Body of pancreas (tissue), 4 donors: ENCODE measurements at places on chromosomes 5 and 9.

GRCh38 chr5:57033503-57033902 is 81.6 kb upstream of the MIER3 start:
- no peak for DNase-seq

- DNase-seq: no peak
Measured at GRCh38 chr5:177440211-177440989, 6.2 kb upstream of the PRR7 start.

GRCh38 chr9:35907711-35908503 is 1.4 kb upstream of the SPAAR start:
- DNase-seq: peak; percentile 75

DNA sequence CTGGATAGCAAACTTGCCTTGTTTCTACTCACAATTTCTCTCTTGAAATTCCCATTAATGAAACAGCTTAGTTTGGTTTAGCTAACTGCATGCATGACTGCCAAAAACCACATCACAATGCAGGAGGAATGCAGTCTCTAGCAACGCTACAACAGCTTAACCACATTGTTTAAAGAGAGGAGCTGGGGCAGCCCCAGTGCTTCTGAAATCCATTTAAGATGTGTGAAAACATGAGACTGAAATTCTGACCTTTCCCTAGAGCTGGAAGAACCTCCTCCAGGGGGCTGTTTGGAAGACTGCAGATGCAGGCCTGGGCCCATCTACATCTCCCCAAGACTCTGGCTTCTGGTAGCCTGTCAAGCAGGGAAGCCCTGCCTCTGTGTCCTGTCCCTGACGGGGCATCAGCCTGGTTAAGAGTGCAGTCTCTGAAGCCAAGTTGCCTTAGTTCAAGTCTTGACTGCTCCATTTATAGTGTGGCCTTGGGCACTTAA is 157.1 kb downstream of the ZNF462 start:
- no peak for DNase-seq

DNA sequence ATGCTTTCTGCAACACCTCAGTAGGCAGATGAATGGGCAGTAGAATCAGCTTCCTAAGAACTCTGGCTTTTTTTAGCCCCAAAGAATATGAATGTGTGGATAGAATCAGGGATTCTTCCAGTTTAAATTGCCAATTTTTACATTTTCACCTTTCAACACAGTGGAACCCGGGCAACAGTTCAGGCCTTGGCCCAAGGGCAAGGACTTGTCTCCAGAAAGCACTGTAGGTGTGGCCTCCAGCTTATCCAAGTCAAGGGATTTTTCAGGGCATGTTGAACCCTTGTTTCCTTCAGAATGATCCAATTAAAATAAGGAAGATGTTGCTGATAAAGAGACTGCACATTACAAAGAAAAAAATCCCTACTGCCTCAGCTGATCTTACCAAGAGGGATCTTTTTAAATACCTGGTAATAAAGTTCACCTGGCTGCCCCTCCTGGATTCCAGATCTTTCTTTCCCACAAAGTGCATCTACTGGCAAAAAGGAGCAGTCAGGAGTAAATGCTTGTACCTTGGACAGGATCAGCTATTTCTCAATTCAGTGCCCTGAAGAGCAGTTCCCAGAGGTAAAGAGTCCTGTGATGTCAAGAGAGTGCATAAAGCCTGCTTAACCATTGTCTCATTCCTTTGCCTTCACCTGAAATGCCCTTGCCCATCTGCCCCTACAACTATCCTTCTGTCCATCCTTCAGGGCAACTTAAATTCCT is 80.1 kb upstream of the PLPP6 start:
- no peak for DNase-seq

DNA sequence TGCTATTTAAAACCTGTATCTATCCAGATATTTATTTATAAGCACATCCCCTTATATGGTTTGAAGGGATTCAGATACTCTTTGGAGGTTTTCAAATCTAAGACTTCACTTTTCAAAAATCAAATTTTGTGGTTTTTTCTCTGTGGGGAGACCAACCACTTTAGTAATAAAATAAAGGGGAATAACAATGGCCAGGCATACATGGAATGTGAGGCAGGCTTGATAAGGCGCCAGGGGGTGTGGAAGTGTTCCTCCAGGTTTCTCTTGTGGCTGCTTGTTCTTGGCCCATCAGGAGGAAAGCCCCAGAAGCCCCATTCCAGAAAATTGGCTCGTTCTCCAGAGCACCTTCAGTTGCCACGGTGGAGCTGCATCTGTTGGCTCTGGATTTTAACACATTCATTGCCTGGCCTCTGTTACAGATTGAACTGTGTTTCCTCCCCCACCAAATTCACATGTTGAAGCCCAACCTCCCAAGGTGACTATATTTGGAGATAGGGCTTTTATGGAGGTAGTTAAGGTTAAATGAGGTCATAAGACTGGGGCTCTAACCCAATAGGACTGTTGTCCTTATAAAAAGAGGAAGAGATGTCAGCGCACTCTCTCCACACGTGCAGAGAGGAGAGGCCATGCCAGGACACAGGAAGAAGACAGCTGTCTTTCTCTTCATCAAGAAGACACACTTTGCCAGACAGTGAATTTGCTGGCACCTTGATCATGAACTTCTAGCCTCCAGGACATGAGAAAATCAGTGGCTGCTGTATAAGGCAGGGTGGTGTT is 195.9 kb downstream of the TMEM38B start:
- DNase-seq: no peak

GRCh38 chr9:110049699-110050450 is 158.1 kb downstream of the C9orf152 start:
- peak; percentile 42 for DNase-seq

DNA sequence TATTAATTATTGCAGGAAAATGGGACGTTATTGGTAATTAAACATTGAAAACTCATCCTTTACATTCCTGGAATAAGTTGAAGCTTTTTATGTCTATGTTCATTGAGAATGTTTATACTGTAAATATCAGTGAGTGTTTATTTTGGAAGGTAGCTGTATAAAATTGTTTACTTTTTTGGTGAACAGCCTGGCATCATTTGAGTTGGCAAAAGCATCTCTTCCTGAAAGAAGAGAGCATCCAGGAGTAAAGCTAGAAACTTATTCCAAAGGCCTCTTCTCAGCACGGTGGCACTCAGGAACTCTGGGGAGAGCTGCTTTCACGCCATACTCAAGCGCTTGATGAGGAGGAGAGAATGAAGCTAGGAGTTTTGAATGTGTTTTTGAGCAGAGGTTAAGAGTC is 79.9 kb downstream of the GAPVD1 start:
- DNase-seq: no peak

DNA sequence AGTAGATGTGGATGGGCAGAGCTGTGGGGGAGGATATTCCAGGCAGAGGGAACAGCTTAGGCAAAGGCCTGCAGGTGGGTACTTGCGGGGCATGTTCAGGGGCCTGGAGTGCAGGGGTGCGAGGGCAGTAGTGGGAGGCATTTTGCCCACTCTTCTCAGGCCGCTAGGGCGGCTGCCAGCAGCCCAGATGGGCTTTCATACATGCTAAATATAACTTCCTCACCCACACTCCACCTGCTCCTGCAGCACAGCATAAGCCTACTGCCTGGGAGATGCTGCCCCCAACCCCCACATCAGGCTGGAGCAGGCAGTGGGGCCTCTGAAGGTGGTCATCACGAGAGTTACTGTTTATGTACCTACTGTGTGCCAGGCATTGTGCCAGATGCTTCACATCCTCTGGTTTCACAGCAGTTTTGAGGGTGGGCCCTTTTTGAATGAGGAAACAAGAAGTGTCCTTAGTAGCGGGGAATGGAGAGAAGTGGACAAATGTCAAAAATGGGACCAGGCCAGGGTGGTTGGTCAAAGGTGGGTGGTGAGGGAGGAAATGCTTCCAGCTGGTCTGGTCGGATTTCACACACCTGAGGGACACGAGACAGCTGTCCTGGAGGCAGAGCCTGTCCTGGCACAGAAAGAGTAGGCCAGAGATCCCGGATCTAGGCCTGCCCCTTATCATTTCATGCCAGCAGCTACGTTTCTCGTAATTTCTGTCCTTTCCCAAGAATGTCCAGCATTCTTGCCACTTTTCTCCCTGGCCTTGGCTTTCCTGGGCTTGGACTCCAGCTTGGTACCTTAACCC is 12.1 kb downstream of the RGS14 start:
- DNase-seq: peak; percentile 77

- peak; percentile 84 for DNase-seq
Measured at GRCh38 chr9:111525056-111525977, at the start of gene ZNF483. Gene ZNF483, plus strand, starts transcription at chr9:111525179. Its CDS starts 2,217 bp downstream, at chr9:111527396.

DNA sequence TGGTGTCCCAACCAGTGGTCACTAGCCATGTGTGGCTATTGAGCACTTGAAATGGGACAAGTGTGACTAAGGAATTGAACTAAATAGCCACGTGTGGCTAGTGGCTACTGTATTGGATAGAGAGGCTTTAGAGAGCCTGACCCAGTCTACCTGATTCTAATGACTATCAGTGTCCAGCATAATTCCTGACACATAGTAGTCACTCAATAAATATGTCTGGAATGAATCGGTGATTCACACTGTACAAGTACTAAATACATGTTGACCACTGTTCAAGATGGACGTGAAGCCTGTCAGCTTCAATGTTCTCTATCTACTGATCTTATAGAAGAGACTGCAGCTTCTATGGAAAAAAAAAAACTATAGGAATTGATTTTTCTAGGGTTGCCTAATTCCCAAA is 57.7 kb upstream of the MAST4 start:
- no peak for DNase-seq

GRCh38 chr9:4048441-4048840 is 251.4 kb downstream of the GLIS3 start:
- DNase-seq: no peak

DNA sequence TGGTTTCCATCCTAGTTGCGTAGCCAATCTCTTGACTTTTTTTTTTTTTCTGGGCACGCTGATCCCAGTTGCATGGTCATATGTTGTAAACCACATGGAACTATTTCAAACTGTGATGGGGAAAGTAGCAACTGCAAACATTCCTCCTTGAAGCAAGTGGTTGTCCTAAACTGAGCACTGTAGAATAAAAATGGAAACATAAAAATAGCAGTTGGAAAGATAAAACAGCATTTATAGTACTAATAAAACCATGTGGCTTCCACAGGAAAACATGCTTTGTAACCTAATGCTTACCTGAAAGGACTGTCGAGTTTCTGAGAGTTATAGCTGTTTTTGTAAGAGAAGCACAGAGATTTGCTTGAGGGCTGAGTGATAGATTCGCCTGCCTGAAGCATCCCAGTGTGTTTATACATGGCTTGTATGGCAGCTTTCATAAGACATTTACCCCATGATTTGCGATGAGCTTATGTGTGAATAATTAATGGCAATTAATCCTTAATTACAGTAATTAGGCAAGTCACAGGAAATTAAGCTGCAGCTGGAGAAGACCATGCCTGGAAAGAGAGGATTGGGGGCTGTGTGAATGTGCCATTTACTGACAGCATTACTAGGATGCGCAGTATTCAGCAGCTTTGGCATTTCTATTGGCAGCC is 136.5 kb downstream of the PBX3 start:
- DNase-seq: no peak

DNA sequence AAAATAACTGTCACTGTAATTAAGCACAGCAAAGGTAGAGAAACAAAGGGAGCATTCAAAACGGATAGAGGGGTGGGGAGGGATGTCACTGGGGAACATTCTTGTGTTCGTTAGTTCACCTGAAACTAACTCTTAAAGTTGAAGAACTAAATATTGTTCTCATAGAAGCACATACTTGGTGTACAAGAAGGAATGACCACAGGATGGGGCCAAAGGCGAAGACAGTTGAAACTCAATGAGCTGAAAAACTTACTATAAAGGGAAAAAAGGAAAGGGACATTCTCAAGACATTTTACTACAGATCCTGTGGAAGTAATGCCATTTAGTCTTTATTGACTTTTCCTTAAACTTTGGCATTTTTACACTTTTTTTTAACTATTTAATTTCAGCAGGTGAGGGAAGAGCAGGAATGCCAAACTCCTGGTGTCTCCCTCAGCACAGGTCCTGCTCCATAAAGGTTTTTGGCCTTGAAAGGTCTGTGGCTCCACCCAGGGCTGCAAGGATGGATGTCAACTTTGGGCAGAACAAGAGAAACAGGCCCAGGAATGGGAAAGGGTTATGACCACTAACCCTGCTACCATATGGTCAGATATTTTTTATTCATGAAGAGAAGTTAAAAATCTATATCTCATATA is 197.6 kb upstream of the RASA1 start:
- peak; percentile 31 for DNase-seq

DNA sequence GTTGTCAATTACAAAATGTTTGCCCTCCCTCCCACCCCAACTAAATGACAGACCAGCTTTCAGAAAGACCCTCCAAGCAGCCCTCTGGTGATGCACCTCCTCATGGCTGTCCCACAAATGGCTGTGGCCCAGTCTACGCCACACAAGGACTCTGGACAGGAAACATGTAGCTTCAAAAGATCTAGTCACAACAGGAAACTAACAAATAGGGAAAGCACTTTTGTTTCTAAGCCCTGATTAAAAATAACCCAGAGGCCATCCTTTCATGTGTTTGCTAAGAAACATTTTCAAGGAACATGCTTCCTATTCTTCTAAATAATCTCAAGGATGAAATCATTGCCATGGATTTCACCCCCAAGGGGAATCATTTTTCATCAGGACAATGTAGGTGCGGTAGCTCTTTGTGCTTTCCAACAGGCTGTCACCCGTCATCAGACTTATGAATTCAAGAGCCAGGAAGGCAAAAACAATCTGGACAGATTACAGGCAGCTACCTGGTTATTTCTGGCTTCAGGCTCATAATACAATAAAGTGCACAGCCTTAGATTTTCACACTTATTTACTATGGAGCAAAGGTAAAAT is 20.1 kb downstream of the PCSK1 start:
- DNase-seq: no peak

DNA sequence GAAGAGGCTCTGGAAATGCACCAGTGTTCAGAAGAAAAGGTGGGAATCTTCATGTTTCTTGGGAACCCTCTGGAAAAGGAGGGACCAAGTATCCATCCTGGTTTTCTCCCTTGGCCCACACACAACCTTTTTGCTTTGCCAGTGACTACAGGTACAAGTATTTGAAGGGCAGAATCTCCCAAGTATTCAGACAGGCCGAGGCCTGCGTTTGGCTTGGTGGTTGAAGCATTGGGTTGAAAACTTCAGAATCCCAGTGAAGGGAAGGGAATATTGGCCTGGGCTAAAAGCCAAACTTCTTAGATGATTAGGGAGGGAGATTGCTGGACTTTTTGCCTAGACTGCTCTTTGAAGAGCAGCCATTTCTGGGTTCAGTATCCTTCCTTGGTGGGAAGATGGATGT is 71.9 kb downstream of the UBAP1 start:
- DNase-seq: no peak

- peak; percentile 88 for DNase-seq
Measured at GRCh38 chr9:113620377-113621161, 157.0 kb downstream of the RGS3 start.
